ENCODE measurements at places on chromosomes 11 and 22.

DNA sequence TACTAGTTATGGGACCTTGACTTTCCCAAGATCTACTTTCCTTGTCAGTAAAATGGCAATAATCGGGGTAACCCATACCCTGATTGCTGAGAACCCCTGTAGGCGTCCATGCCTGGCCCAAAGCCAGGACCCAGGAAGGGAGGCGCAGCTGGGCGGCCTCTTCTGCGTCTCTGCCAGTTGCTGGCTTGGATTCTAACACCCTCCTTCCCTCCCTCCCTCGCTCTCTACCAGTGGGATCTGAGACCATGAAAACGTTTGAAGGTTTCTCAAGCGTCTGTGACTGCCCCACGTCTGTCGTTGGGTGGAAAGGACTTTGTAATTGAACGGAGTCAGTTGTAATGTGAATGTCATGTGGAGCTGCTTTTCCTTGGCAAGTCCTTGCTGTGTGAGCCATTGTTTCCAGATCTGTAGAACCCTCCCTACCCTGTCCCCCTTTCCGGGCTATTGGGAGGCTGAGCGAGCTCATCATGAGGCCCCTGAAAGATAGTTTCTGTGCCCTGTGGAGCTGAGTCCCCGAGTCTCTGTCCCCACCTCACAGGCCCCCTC, 47.8 kb downstream of the PARVB start:
- no peak for DNase-seq

DNA sequence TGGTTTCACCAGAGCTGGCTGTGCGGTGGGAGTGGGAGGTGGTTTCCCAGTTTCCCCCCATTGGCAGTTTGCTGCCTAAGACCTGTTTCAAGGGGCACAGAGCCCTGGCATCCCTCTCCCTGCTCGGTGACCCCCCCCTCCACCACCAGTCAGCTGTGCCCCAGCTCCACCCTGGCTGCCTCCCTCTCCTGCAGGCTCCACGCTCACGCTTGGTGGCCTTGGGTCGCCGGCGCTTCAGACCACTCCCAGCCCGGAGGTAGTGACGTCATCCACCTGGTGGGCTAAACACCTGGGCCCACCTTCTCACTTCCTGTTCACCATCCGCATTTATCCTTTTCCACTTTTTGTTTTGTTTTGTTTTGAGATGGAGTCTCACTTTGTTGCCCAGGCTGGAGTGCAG, 7.8 kb downstream of the GAL start:
- no peak for DNase-seq

GRCh38 chr22:30435674-30436126, 10.1 kb downstream of the MTFP1 start:
- DNase-seq = peak; percentile 68

DNA sequence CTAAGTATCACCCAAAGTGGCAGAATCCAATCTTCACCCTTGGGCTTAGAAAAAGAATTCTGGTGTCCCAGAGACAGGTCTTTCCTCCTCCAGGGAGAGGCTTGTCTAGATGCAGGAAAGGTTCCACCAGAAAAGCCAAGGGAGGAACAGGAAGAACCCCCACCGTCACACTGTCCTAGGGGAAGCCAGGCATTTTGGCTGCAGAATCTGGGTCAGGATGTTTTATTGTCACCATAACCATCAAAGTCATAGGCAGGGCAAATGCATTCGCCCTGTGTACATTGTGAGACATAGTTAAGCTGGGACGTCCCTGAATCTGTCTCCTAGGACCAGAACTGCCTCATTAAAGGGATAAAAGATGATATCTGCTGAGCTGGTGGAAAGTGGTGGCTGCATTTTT, 590.5 kb downstream of the OPCML start:
- no peak for DNase-seq

GRCh38 chr11:59847626-59848025, 2.3 kb upstream of the CBLIF start:
- no peak for DNase-seq

- no peak for DNase-seq
These were observed 82.7 kb downstream of the KCNA4 start for GRCh38 chr11:29934115-29934638.

- DNase-seq = no peak
These were observed 6.6 kb upstream of the RAB30 start for GRCh38 chr11:83078269-83078668.

DNA sequence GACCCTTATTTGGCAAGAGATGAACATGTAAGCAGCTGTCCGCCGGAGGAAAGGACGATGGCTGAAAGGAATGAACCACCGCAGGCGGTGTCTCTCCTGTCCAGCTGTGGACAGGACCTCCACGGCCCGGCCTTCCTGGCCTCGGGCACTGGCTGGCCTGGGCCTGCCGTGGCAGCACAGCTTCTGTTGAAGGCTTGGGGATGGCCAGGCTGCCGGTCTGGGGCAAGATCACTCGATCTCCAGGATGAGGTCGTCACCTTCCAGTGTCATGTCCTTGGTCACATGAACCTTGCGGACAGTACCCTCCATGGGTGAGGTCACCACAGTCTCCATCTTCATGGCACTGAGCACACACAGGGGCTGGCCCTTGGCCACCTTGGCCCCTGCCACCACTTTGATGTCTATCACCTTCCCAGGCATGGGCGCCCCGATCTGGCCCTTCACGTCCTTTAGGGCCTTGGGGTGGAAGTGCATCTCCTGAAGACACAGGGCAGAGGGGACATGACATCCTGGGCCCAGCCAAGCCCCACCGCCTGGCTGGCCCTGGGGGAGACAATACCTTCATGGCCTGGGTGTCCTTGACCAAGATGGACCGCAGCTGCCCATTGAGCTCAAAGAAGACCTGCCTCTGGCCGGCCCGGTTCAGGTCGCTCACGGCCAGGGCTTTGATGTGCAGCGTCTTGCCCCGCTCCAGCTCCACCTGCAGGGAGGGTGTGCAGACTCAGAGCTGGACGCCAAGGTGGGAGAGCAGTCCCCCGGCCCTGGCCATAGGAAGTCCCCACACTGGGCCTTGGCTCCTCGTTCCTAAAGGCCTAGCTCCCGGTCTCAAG, 5.6 kb downstream of the RCE1 start:
- DNase-seq = no peak

GRCh38 chr22:27800250-27801201, 1.0 kb downstream of the MN1 start:
- DNase-seq = no peak

DNA sequence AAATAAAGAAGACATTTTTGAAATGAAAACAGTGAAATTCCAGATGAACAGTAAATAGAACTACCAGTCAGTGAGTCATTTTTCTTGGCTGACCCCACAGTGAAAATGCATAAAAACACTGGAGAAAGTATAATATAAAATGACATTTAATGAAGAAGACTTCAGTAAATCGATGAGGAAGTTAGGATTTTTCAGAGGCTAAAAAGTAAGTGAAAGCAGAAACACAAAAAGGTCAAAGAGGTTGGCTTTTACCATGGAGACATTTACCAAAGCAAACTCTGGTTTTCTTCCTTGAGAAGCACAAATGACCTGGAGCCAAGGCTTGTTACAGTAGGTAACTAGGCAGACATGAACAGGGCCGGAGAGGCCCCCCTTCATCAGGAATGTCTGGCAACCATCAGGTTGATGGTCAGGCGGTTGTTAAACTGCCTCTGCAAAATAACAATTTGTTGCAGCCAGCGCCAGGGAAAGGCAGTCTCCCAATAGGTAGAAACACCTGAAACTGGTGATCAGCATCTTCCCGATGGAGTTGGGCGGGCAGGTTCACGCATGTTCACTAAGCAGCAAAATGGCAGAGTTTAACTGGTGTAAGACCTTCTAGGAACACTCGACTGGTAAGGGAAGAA, 16.7 kb upstream of the TMEM123 start:
- DNase-seq = no peak

DNA sequence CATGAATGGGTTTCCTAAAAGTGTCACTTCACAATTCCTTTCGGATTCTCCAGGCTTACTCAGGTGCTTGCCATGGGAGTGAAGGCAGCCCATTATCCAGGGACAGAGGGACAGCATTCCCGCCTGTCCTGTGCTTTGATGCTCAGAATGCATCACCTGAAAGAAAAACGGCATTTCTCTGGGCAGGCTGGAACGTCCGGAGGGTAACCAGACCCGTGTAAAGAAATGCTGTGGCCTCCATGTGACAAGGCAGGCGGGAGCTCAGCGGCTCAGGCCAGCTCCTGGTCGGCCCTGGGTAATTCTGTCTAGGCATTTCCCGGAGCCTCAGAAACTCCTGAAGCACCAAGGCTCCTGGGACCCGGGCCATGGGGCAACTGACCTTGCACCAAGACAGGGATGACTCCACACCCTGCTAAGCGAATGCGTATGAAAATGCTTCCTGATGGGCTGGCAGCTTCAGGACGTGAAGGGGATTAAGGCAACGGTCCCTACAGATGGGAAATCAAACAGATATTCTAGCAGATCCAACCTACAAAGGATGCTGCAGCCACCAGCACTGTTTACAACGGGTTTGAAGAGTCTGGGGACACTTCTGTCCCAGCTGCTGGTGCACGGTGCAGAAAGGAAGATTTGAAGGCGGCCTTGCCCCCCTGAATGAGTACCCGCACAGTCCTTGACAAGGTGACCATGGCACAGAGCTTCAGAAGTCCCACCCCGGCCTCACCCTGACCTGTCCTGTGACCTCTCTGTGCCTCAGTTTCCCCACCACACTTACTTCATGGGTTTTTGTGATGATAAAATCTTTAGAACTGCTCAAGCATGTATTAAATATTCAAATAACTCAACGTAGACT, 13.6 kb upstream of the FGF3 start:
- DNase-seq = no peak

GRCh38 chr11:128174465-128175291, 412.7 kb downstream of the ETS1 start:
- DNase-seq = no peak

DNA sequence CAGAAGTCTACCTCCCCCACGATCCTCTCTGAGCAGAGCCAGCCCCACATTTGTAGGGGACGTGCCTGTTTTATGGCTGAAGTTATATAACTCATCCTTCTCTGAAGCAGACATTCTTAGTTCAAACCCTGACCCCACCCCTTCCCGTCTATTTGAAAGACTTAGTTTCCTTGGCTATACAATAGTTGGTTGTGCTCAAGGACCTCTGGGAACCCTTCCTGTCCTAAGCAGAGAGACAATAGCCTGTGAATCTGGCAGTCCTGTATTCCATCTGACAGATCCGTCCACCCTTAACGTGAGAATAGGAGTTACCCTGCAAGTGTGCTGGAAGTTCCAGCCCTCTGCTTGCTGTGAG, 75.2 kb downstream of the MN1 start:
- DNase-seq = no peak

DNA sequence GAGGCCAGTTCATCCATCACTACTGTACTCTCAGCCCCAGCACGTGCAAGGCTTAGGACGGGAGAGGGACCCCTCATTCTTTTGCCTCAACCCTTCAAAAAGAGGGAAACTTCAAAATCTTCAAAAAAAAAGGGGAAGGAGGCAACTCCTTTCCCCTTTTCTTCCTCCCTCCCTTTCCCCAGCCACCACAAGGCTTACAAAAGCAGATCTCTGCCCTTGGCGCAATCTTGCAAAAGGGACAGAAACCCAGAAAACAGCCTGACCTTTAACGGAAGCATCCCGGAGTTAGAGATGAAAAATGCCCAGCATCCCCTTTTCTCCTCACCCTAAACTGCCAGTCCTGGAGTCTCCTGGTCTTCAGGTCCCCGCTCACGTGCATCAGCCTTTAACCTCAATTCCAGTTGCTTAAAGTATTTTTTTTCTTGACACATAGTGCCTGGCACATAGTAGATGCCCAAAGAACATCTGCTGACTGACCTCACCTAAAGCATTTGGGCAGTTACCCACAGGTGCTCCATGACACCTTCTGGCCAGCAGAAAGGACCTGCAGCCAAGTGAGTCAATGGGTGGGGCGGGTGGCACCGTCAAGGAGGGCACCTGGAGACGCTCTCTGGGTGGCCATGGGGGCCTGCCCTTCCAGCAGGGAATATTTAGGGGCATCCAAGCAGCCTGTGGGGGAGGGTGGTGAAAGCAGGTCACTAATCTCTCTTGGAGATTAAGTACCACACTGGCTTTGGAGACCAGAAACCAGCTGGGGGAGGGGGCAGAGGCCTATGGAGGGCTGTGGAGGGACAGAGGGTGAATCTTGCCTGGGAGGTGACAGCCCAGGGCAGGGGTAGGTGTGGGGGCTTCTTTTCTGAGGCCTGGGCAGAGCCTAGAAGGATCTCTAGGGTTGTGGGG, 16.3 kb downstream of the NECTIN1 start:
- no peak for DNase-seq

All from memory B cell (primary cell).